ENCODE measurements at places on chromosomes 7 and 10. TPM values are rescaled to one million over a fixed set of nuclear protein-coding genes. Genes with fewer than 3 reads are reported as not detected.

The MET gene
- 2.8 TPM for total RNA-seq

The CLCN1 gene
- not detected for total RNA-seq

The ALOX5 gene
- 0.25 TPM for total RNA-seq

The MSMB gene
- not detected for total RNA-seq

The TMEM196 gene
- not detected for total RNA-seq

The SAP25 gene
- 5.6 TPM for total RNA-seq

The CLDN15 gene
- 18.8 TPM for total RNA-seq

The RHOBTB1 gene
- not detected for total RNA-seq

The WIPF3 gene
- not detected for total RNA-seq

The DNAAF5 gene
- 54.1 TPM for total RNA-seq

The OLAH gene
- total RNA-seq = 0.17 TPM

The CRHR2 gene
- not detected for total RNA-seq

The MRM2 gene
- total RNA-seq = 53.5 TPM

The ASZ1 gene
- not detected for total RNA-seq

The ANLN gene
- 40.3 TPM for total RNA-seq

The C10orf143 gene
- total RNA-seq = 4.0 TPM

The PDZD7 gene
- 0.27 TPM for total RNA-seq

The IL6 gene
- total RNA-seq = 1.4 TPM

The TMEM229A gene
- total RNA-seq = not detected

The BTBD16 gene
- not detected for total RNA-seq

The GDF2 gene
- total RNA-seq = not detected

The MMRN2 gene
- total RNA-seq = not detected

The CLIP2 gene
- 1.5 TPM for total RNA-seq

The NEBL gene
- 0.51 TPM for total RNA-seq

The MOGAT3 gene
- not detected for total RNA-seq

The TEX36 gene
- total RNA-seq = not detected

The SHH gene
- total RNA-seq = not detected

The NODAL gene
- total RNA-seq = not detected

The AKAP9 gene
- 30.2 TPM for total RNA-seq

The FGFR2 gene
- total RNA-seq = not detected

The TMEM60 gene
- total RNA-seq = 9.3 TPM

All from activated CD8-positive, alpha-beta memory T cell treated with anti-CD3 and anti-CD28 coated beads for 36 hours (primary cell).